ENCODE measurements at places on chromosomes 7 and 10.

DNA sequence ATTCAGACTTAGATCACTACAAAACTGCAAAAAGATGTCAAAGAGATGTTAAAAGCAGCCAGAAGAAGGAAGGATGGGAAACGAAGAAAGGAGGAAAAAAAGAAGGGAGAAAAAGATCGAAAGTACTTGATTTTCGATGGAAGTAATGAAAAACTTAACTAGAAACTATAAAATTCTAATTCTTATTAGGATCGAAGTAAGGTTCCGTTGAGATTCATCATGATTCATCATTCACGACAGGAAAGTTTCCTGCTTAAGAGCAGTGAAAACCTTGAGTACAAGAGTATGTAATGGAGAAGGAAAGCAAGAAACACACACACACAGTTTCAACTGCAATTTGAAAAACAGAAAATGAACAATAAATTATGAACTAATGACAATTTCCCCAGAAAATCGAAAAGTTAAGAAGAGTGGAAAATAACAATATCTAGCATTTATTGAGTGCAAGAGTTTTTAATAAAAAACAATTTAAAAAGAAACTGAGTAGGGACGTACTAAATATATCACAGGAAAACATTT is 1.1 kb upstream of the ING3 start:
- no peak for DNase-seq

- no peak for DNase-seq
Measured at GRCh38 chr7:41917-42565, 150.3 kb upstream of the FAM20C start.

DNA sequence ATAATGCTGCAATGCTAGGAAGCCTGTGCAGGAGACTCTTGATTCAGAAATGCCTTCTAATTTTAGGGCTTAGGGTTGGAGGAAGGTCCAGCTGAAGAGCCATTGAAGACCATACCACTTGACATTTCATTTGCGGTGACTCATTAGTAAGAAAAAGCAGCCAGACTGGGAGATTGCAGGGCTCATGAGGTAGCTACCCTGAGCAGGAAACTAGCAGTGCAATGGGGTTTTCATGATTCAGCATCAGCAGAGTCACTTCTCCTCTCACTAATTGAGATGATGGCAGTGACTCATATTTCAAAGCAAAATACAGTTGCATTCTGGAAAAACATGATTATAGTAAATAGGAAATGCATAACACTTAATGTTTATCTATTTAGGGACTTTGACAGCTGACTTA is 434.1 kb downstream of the DNAJB9 start:
- no peak for DNase-seq

DNA sequence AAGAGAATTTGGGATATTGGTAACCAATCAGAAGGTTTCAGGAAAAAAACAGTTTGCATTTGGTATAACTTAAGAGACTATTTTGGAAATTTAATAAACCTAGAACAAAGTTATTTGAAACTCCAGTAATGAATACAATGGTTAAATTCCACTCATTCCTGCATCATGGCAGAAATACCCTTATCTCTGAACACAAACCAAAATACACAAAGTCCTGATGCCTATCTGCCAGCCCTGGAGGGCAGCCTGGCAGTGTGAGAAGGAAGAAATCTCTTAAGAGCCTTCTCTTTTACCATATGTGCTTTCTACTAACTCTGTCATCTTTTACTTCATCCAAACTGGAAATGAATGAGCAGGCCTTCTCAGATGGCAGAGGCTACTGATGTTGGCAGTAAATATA is 147.1 kb upstream of the LYZL1 start:
- DNase-seq, result no peak

GRCh38 chr10:49741108-49741995 is 20.8 kb downstream of the OGDHL start:
- peak; percentile 21 for DNase-seq

DNA sequence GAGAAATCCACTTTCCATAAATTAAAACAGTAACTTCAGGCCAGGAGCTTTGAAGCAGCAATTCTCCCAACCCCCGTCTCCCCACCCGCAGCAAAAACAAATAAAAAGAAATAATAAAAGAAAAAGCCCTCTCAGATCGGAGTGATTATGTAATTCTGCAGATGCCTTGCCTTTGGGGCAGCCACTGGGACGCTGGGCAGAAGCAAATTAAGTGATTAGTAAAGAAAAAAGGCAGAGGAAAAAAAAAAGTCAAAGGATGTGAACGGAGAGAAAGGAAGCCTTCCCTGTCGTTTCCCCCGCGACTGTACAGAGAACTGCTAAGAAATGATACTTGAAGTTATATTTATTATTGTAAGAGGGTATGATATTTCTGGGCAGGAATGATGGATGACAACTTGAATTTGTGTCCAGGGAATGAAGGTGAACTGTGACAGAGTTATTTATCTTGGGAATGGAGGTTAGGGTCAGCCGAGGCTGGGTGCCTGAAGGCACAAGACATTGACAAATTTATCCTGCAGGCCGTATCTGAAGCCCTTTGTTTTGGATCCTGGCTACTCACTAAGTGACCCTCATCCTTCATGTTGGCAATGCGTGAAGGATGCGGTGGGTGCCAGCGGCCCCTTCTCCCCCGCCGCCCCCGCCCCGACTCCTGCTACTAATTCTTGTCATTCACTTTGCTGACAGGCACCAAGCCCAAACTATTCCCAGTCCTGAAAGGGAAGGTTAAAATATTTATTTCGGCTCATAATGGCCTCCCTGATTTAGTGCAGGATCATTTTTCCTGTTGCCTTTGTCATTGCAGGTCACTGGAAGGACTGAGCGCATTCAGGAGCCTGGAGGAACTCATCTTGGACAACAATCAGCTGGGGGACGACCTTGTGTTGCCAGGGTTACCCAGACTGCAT is 604.0 kb downstream of the LRMDA start:
- no peak for DNase-seq

DNA sequence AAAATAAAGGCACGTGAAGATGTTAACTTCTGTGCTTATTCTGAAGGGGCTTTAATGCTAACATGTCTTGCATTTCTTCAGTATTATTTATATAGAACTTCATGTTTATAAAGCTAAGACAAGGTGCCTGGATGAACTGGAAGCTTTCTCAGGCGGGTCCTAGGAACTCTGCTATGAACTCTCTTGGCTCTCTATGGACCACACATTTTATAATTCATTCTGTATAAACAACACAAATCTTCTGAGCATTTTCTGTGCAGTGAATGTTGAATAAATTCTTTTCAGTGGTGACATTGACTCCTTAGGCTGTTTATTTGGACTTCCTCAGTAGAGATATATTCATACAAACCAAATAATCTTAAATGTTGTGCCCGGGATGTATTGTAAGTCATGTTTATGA is 79.6 kb downstream of the TRIL start:
- no peak for DNase-seq

- no peak for DNase-seq
Measured at GRCh38 chr10:125017547-125018298, 75.8 kb downstream of the ZRANB1 start.

DNA sequence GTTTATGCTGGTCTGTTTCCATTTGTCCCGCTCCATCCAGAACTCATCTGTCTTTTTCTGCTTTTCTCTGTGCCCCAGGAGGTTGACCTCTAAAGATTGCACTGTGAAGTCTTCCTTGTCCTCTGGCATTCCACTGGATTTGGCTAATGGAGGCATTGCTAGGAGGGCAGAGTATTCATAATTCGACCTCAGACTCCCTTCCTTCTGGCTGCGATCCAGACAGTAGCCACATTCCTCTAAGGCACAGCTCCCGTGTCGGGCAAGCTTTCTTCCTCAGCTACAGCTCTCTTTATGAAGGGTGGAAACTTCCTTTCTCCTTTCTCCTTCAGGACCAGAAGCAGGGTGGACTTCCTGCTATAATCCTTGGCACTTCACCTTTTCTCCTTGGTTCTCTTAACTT is 175.9 kb downstream of the BAMBI start:
- DNase-seq, result no peak

DNA sequence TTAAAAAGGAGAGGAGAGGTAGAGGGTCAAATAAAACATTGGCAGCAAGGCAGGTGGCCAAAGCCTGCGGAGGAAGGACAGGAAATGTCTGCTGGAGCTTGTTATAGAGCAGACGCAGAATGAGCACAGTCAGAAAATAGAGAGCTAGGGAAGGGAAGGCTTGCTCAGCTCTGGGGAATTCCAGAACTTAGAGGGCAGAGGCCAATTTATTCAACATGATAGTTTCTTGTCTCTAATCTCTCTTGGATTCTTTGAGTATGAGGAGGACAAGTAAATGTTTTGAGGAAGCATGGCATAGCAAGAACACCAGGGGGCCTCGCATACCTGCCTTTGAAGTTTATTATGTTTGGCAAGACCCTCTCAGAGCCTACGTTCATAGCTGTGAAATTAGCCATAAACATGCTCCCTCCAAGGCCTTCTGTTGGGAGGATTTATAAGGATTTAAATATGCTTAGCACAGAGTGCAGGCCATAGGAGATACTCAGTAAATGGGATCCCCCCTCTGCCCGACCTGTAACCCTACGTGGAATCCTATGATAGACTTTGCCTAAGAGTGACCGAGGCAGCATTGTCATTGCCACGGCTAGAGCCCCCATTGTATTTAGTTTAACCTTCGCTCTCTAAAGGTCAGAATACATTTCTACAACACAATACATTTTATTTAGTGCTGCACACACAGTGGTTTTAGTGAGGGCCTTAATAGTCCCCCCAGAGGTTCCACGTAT is 293.9 kb downstream of the CCDC3 start:
- no peak for DNase-seq

- no peak for DNase-seq
Measured at GRCh38 chr7:102456327-102456726, 8.3 kb downstream of the ALKBH4 start.

Data from 8988T (cell line).